ENCODE measurements at places on chromosomes 1 and 21. TPM values are rescaled to one million over a fixed set of nuclear protein-coding genes. Genes with fewer than 3 reads are reported as not detected.

- no peaks in the 10 kb centered on the region for H3K27me3 ChIP-seq
- H3K4me1 ChIP-seq = peaks cover 19% of the 10 kb centered on the region
- H3K27ac ChIP-seq = no peak overlapping the region
- peaks cover under 1% of the 10 kb centered on the region for H3K36me3 ChIP-seq
Observed at GRCh38 chr1:213122514-213122929, 71.5 kb downstream of the RPS6KC1 start.

GRCh38 chr1:170670802-170671628, 7.1 kb downstream of the PRRX1 start:
- H3K4me3 ChIP-seq = peak overlapping the region; percentile 35
- H3K27ac ChIP-seq = no peak overlapping the region
- H3K36me3 ChIP-seq = no peaks in the 10 kb centered on the region
- H3K4me1 ChIP-seq = peaks cover 18% of the 10 kb centered on the region

DNA sequence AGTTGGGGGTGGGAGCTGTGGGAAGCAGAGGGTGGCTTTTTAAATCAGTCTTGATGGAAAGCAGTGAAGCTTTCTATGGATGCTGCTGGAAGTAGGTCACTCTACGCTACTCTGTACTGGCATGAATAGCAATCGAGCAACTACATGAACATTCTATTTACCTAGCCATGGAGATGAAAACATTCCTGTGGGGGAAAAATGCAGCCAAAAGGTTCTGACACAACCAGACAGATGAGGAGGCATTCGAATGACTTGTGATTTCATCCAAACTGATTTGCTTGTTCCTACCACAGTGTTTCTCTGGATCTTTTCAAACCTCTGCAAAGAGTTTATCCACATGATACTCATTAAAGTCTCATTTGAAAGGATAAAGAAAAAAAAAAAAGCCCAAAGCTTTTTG, 95.0 kb downstream of the ASTN1 start:
- no peak overlapping the region for H3K27ac ChIP-seq
- H3K4me3 ChIP-seq = no peak overlapping the region
- no peak for DNase-seq
- H3K36me3 ChIP-seq = no peaks in the 10 kb centered on the region

- no peak overlapping the region for H3K4me3 ChIP-seq
- DNase-seq = no peak
- H3K4me1 ChIP-seq = no peaks in the 10 kb centered on the region
- H3K27ac ChIP-seq = no peak overlapping the region
Observed at GRCh38 chr1:18608534-18608933, 22.1 kb upstream of the PAX7 start.

DNA sequence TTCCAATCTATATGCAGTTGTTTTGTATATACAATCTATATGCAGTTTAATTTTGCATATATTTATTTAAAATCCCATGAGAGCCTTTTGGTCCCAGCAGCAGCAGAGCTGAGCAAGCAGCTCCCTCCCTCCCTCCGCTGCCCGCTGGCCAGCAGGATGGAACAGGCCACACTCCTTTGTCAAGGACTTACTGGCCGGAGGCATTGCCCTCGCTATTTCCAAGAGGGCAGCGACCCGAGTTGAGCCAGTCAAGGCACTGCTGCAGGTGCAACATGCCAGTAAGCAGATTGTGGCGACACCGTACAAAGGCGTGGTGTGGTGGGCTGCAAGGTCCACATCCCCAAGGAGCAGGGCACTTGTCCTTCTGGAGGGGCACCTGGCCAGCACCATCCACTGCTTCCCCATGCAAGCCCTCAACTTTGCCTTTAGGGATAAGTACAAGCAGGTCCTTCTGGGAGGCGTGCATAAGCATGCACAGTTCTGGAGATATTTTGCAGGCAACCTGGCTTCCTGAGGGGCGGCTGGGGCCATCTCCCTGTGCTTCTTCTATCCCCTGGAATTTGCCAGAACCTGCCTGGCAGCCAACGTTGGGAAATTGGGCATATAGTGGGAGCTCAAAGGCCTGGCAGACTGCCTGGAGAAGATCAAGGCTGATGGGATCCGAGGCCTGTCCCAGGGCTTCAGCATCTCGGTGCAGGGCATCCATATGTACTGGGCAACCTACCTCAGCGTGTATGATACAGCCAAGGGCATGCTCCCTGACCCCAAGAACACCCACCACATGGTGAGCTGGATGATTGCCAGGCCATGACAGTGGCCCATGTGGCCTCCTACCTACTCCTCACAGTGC, 92.2 kb downstream of the OSBPL9 start:
- no peaks in the 10 kb centered on the region for H3K4me1 ChIP-seq
- H3K27ac ChIP-seq = no peak overlapping the region
- peaks cover 5% of the 10 kb centered on the region for H3K36me3 ChIP-seq
- no peak for DNase-seq
- H3K27me3 ChIP-seq = no peaks in the 10 kb centered on the region
- H3K4me3 ChIP-seq = no peak overlapping the region

- H3K27ac ChIP-seq = no peak overlapping the region
- no peak overlapping the region for H3K4me3 ChIP-seq
- H3K36me3 ChIP-seq = no peaks in the 10 kb centered on the region
- no peak for DNase-seq
- peaks cover 14% of the 10 kb centered on the region for H3K4me1 ChIP-seq
- peaks cover 3% of the 10 kb centered on the region for H3K27me3 ChIP-seq
Observed at GRCh38 chr1:43235451-43236121, 34.2 kb upstream of the TMEM125 start.

DNA sequence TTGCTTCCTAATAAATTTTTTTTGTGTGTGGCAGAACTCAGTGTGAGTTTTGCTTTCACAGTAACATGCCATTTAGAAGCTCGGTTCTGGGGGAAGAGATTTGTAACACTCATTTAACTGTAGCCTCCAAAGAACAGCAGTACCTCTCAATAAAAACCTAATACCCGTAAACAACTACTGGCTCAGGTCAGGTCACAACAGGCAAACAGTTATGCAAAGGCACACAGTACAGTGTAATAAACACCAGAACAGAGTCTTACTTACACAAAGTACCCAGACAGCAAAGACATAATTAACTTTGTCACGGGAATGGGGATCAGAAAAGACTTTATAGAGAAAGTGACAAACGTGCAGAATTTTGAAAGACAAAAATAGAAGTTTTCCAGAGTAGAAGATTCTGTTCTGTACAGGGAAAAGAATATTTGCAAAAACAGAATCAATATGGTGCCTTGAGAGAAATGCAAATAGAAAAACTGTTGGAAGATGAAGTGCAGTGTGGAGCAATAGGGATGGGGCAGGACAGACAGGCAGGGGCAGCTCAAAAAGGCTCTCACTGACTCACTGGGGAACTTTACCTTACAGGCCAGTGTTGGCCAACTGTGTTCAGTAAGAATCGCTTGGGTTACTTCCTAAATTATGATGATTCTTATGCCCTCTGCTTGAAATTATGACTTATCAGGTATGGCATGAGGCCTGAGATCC, 38.8 kb downstream of the EGLN1 start:
- no peak overlapping the region for H3K27ac ChIP-seq
- H3K4me3 ChIP-seq = no peak overlapping the region
- H3K36me3 ChIP-seq = no peaks in the 10 kb centered on the region
- no peak for DNase-seq
- no peaks in the 10 kb centered on the region for H3K27me3 ChIP-seq

DNA sequence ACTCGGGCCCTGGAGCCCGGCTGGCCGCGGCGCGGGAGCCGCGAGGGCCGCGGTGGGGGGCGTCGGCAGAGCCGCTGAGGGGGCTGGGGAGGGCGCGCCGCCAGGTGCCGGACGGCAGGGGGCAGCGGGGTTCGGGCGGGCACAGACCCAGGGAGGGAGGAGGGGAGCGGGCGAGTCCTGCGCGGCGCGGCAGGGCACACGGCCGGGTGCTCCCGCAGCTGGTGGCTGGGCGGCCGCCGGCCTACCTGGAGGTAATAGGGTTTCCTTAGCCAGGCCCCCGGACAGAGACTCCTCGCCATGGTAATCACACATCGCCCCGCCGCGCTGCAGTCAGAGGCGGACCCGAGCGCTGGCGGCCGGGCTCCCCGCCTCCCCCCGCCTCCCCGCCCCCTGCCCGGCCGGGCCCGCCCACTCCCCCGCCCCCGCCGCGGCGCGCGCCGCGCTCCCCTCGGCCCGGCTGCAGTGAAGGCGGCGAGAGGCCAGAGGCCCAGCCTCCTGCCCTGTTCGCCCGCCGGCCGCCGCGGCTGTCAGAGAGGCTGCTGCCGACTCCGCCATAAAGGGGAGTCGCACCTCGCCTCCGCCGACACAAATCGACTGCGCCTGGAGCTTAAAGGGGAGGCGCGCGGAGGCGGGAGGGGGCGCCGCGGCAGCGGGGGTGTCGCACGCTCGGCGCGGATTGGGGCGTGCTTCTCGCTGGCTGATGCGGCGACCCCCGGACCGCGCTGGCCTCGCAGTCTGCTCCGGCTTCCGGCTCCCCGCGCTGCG, at the start of gene DIPK1A:
DIPK1A (minus strand) TSS at position 332 of the 765 bp plus-strand sequence; CDS start at position 299, 33 bp downstream.
- peak; percentile 72 for DNase-seq
- H3K27ac ChIP-seq = peak within 1 kb of the TSS; percentile 94
- H3K4me1 ChIP-seq = peaks cover 16% of the 10 kb centered on the region
- no peaks in the 10 kb centered on the region for H3K36me3 ChIP-seq
- no peaks in the 10 kb centered on the region for H3K27me3 ChIP-seq

- peak overlapping the region; percentile 46 for H3K27ac ChIP-seq
- no peak overlapping the region for H3K4me3 ChIP-seq
Observed at GRCh38 chr1:16101623-16102022, 28.2 kb upstream of the FAM131C start.

DNA sequence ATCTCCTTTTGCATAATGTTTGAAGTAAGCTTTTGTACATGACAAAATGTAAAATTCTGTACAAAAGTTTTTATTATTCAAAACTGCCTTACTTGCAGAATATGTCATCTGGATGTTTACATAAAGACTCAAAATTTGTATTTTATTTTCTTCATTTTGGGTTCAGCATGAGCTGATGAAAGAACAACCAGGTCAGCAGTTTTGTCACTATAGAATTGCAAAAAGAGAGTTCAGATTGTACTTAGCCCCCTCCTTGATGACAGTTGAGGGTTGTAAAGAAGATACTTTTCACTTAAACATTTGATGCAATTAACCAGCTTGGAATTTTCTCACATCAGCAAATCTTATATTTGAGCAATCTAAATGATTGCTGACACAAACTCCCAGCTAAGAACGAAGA, 669.3 kb downstream of the PLA2G4A start:
- no peak overlapping the region for H3K4me3 ChIP-seq
- H3K4me1 ChIP-seq = peaks cover 5% of the 10 kb centered on the region
- H3K27ac ChIP-seq = no peak overlapping the region
- no peaks in the 10 kb centered on the region for H3K27me3 ChIP-seq

DNA sequence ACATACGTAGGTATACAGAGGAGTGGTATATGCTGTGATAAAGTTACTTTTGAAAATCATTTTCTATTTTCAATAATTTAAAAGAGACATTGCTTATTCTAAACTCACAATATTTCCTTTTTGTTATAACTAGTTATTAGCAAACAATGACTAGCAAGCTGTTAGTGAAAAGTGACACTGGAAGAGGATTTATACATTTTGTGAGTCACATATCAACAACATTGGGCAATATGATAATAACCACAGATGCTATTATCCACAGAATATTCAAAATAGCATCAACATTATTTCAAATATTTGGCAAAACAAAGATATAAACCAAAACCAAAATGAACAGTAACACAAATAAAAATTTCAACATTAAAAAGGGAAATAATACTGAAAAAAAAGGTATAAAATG, 104.0 kb upstream of the HP1BP3 start:
- no peaks in the 10 kb centered on the region for H3K27me3 ChIP-seq
- no peak overlapping the region for H3K4me3 ChIP-seq
- H3K36me3 ChIP-seq = peaks cover 10% of the 10 kb centered on the region
- no peak overlapping the region for H3K27ac ChIP-seq

DNA sequence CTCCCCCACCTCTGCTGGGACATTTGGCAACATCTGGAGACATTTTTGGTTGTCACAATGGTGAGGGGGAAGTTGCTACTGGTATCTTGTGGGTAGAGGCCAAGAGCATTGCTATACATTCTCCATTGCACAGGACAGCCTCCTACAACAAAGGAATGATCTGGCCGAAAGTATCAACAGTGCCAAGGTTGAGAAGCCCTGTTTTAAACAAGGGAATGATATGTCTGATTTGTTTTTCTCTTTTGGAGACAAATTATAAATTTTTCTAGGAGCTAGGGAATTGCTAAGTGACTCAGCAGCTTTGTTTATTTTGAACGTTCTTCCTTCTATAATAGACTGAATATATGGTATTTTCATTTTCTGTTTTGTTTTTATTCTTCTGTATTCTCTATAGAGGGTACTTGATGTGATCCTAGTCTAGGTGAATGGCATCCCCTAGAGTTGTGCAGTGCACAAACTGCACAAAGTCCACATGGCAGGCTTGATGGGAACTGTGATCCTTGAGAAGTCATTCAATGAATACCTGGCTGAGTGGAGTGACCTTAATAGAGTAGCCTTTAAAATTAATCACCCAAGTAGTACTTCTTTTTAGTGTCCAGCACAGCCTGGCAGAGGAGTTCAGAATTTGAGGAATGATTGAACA, 288.6 kb upstream of the USP24 start:
- H3K4me1 ChIP-seq = no peaks in the 10 kb centered on the region
- peaks cover 20% of the 10 kb centered on the region for H3K27me3 ChIP-seq
- DNase-seq = no peak
- H3K27ac ChIP-seq = no peak overlapping the region

DNA sequence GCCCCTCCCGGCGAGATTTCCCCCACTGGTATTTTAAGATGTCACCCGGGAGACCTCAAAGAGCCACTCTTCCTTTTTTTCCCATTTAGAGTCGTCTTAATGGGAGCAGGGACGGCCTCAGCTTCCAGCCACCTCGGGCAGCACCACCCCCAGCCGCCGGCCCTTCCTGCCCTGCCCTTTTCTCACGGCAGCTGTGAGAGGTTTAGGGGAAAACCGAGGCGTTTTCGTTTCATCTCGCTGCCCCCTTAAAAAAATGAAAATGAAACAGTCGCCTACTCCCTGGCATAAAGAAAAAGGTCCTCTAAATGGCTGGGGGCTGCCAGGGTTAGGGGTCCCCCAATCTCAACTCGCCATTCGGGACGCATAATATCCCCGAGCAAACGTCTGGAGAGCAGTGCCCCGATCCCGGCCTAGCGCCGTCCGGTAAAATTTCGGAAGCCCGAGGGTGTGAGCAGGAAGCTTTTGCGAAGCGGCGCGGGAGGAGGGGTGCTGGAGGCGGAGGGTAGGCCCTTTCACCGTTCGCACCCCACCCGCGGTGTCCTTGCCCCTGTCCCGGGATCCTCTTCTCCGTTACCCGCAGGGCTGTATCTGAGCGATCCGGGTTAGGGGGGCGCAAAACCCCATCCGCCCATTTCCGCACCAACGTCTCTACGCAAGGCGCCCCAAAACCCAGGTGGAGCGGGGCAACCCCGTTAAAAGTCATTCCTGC, 1.2 kb downstream of the RUNX3 start:
- DNase-seq = no peak
- H3K36me3 ChIP-seq = no peaks in the 10 kb centered on the region
- no peaks in the 10 kb centered on the region for H3K4me1 ChIP-seq
- H3K27ac ChIP-seq = no peak overlapping the region
- no peak overlapping the region for H3K4me3 ChIP-seq

- H3K4me3 ChIP-seq = no peak overlapping the region
- peaks cover 6% of the 10 kb centered on the region for H3K4me1 ChIP-seq
- DNase-seq = no peak
Observed at GRCh38 chr1:240090014-240090413, 1.7 kb upstream of the FMN2 start.

The HAO2 gene
- total RNA-seq = not detected

The DRAXIN gene
- total RNA-seq = 3.2 TPM

The LHX8 gene
- total RNA-seq = not detected

The EYA3 gene
- total RNA-seq = 41.3 TPM

The CYP4Z1 gene
- total RNA-seq = not detected

The SNX7 gene
- 29.7 TPM for total RNA-seq

The ERICH3 gene
- total RNA-seq = 1.1 TPM

The UBXN11 gene
- total RNA-seq = 47.8 TPM

Measured in progenitor cell of endocrine pancreas (in vitro differentiated cells).